ENCODE measurements at places on chromosomes 5 and 9. TPM values are rescaled to one million over a fixed set of nuclear protein-coding genes. Genes with fewer than 3 reads are reported as not detected.

GRCh38 chr5:133686566-133686965 lies 74.2 kb upstream of the FSTL4 start:
- DNase-seq, result peak; percentile 43

GRCh38 chr5:17129093-17129849 lies 88.2 kb upstream of the BASP1 start:
- DNase-seq, result no peak

DNA sequence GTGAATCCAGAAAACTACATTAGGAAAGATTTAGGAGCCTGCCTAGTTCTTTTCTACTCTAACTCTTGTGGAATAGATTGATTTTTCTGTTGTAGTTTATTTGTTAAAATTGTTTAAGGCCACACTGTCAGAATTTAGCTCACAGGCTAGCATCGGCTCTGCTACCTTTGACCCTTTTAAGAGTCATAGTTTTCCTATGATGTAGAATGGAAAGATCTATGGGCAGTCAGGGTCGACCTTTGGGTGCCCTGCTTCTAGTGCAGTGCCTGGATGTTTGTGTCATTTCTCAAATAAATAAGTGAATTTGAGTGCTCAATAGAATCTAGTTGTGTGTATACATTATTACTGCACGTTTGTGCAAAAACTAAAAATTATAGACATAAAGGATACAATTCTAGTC lies 38.7 kb downstream of the BASP1 start:
- no peak for DNase-seq

DNA sequence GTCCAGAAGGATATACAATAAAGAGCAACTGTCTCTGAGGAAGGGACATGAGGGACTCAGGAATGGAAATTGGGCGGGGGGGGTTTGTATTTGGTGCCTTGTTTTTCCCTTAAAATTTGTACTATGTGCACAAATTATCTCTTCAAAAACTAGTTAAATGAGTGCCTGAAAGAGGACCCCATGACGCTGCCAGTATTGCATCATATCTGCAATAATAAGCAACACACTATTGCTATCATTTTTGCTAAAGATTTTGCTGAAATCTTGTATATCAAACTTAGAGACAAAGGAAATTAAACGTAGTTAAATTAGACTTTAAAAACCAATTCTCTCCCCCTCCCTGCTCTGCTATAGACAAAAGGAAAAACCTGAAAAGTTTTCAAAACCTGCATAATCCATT lies 89.7 kb upstream of the SLC30A5 start:
- no peak for DNase-seq

Gene WWC1
- polyA plus RNA-seq, result 18.1 TPM

Gene IL13
- not detected for polyA plus RNA-seq

DNA sequence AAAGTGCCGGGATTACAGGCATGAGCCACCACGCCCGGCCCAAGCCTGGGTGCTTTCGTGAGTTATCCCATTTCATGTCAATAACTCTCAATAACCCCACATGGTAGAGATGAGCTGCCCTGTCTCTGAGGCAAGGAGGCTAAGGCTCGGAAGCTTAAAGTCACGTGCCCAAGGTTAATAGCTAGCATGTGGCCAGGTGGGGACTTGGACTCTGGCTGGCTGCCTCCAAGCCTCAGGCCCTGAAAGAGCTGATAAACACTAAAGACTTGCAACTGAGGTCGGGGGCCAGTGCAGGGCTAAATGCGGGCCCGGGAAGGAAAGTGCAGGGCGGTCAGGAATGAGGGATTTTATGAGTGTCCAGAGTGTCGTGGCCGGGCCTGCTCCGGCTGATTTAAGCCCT lies 30.9 kb upstream of the BARHL1 start:
- no peak for DNase-seq

Gene ENHO
- 0.13 TPM for polyA plus RNA-seq

Gene PDE8B
- not detected for polyA plus RNA-seq

Gene CDH10
- 0.17 TPM for polyA plus RNA-seq

GRCh38 chr9:109012009-109012875 lies 1.1 kb downstream of the CTNNAL1 start:
- DNase-seq, result peak; percentile 99

Gene SV2C
- not detected for polyA plus RNA-seq

Gene FOXD4L4
- polyA plus RNA-seq, result not detected

GRCh38 chr5:151094030-151094851 lies 13.4 kb upstream of the TNIP1 start:
- DNase-seq, result peak; percentile 50

DNA sequence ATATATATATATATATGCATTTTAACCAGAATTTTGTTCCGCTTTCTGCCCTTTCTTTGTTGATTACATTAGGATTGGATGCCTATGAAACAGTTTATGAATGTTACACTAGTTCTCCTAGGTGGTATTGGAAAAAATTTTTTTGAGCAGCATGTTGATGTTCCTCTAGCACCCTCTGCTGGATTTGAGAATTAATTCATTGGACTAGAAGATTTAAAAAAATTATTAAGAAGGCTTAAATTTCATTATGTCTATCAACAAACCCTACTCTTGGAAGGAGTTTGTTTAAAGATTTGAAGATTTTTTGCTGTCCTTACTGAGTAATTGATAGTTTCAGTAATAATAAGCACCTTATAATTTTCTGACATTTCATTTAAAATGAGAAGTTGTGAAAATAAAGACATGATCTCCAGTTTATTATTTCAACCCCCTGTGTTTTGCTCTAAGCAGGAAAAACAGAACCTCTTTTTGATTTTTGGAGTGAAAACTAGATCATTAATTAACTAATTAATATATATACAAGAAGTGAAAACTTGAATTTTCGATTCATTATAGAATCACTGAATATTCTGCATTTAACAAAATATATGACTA lies 89.6 kb downstream of the CCDC171 start:
- no peak for DNase-seq

- DNase-seq, result no peak
Measured at GRCh38 chr5:135110785-135111596, 77.0 kb upstream of the PITX1 start.

GRCh38 chr5:179008667-179009066 lies 13.5 kb upstream of the GRM6 start:
- DNase-seq, result no peak

DNA sequence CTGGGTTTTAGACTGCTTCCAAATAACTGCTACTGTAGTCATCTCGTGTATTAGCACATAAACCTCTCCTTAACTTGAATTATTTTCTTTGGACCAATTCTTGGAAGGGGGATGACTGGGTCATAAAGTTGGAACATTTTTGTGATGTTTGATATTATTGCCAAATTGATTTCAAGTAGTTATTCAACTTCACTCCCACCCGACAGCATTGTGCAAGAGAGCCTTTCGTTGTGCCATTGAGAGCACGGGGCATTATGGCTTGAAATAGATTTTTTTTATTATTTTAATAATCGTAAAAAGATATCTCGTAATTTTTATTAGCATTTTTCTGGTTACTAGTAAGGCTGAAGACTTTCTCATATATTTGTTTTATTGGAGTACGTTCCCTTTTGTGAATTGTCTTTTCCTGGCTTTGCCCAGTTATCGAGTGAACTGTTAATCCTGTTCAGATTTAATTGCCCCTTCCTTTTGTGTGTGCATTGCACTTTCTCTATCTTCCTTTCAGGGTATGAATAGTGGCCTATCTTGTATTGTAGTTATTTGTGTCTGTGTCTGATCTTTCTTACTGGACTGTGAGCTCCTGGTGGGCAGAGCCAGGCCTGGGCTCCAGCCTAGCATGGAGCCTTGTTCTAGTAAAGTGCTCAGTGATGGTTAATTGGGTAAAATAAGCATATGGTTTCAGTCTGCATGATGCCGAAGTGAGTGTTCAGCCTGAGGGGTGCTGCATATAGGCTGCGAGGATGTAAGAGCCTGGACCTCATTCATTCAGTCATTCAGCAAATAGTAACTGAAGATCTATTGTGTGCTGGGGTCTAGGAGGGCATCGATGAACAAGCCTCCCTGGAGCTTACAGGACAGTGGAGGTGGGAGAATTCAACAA lies 93.5 kb upstream of the SHB start:
- DNase-seq, result no peak

DNA sequence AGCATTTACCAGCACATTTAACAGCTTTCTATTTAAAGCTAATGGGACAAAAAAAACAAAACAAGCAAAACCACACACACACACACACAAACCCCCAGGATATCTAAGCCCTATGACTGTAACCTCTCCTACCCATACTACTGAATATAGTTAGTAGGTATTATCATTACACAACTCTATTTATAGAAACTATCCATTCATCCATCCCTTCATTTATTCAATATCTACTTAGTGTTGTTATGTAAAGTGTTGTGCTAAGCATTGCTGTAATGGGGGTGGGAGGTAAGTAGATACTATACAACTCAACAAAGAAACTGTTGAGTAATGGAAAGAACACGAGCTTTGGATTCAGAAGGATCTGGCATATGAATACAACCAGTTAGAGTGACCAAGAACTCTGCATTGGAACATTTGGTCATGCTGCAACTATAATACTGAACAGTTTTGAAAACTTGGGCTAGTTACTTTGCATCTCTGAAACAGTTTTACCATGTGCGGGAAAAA lies 82.3 kb upstream of the ZNF608 start:
- DNase-seq, result no peak

GRCh38 chr9:36142510-36143244 lies 6.1 kb downstream of the GLIPR2 start:
- no peak for DNase-seq

GRCh38 chr5:82414041-82414388 lies 135.9 kb upstream of the RPS23 start:
- no peak for DNase-seq

DNA sequence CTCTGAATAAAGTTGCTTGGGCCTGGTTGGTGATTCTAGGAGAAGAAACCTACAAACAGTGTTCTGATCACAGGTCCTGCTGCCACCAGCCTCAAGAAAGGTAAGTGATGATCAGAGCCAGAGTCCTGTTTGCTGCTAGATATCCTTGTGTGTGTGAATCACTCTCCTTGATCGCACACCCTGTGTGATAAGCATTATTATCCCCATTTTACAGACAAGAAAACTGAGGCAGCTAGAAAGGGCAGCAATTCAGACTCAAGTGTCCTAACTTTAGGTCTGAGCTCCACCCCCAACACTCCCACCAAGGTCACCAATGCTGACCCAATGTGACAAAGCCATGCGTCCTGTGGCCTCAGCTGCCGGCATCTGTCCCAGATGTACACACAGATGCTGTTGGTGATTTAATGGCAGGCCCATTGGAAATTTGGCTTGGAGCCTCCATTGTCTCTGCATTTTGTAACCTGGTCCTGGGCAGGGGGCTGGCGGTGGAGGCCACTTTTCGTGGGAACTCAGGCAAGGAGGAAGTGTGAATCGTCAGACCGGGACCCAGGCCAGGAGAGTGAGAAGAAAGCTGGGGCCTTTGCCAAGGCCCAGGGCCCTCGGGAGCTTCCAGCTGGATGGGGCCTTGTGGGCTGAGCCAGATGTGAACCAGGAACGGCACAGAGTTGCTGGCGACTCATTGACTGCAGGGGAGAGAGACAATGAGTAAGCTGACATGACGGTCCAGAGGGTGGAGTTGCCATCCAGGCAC lies 29.8 kb upstream of the GGTA1 start:
- peak; percentile 75 for DNase-seq

DNA sequence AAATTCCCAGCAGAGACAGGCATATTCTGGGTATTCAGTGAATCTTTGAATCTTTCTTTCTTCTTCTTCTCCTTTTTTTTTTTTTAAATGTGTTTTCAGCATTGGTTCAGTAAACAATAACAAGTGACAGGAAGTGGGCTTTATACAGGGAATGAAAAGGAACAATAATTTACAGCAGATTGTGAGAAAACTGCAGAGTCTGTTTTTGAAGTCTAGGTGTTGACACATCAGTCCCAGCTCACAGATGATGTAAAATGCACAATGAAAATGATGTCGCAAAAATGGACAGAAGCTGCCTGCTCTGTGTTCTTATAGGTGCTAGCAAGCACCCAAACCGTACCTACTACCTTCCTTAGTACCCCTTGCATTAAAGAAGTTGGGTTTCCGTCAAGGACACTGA lies 38.8 kb downstream of the TNC start:
- no peak for DNase-seq

- DNase-seq, result no peak
Measured at GRCh38 chr9:12674961-12675360, 18.2 kb upstream of the TYRP1 start.

All from foreskin keratinocyte (primary cell).